A549 (cell line): ENCODE measurements at places on chromosomes 2 and 18.

- peak; percentile 44 for DNase-seq
Measured at GRCh38 chr18:23964282-23965238, 50.0 kb upstream of the TTC39C start.

DNA sequence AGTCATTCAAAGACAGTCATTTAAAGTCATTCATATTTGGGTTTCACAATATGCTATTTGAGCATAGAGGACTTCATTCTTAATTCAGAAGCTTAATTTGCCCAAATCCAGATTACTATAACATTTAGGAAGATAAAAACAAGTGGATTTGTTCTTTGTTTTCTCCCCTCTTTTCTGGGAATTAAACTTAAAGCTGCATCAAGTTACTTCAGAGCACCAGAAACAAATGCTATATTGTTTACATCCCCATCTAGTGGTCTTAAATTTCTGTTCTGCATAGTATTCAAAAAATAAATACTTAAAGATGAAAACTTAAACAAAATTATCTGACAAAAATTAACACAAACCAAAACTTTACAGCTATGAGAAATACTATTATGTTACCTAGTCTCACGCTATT, 34.7 kb upstream of the MARCHF7 start:
- DNase-seq: no peak

DNA sequence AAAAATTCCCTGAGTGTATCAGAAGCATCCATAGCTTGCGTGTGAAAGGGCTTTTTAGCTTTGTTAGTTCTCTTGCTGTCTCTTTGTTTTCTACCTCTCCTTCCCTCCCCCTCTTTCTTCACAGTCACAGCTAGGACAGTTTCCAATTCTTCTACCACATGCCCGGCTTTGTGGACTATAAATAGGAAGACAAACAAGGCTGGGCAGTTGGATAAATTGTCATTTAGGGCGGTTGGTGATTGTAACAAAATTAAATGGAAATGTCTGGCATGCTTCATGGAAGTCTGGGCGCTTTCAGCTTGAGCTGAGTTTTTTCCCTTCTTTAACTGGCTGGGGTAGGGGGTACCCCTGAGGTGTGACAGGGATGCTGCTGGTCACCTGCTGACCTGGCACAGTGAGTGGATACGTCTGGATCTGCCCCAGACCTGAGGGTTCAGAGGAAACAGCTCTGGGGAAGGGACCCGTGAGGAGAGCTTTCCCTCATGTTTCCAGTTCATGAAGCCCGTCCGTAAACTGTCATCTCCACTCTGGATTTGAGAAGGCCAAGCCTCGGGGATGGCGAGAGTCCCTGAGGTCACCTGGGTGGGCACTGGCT, 29.0 kb upstream of the GIGYF2 start:
- DNase-seq: no peak

DNA sequence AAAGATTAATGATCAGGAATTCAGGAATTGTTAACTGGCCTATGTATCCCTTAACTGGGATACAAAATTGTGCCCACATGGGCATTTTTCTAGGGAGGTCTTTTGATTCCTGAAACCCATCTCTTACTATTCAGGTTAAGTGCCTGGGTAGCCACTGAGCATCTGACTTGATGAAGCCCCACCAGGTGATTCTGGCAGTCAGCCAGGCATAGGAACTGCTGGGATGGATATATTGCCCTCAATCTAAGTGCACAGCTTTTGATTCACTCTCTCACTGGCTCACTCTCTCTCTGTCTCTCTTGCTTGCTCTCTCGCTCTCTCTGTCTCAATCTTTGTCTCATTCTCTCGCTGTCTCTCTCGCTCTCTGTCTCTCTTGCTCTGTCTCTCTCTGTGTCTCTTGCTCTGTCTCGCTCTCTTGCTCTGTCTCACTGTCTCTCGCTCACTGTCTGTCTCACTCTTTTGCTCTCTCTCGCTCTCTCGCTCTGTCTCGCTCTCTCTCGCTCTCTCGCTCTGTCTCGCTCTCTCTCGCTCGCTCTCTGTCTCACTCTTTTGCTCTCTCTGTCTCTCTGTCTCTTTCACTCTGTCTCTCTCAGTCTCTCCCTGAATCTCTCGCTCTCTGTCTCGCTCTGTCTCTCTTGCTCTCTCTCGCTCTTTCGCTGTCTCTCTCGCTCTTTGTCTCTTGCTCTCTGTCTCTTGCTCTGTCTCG, 22.3 kb downstream of the INPP1 start:
- DNase-seq: no peak

DNA sequence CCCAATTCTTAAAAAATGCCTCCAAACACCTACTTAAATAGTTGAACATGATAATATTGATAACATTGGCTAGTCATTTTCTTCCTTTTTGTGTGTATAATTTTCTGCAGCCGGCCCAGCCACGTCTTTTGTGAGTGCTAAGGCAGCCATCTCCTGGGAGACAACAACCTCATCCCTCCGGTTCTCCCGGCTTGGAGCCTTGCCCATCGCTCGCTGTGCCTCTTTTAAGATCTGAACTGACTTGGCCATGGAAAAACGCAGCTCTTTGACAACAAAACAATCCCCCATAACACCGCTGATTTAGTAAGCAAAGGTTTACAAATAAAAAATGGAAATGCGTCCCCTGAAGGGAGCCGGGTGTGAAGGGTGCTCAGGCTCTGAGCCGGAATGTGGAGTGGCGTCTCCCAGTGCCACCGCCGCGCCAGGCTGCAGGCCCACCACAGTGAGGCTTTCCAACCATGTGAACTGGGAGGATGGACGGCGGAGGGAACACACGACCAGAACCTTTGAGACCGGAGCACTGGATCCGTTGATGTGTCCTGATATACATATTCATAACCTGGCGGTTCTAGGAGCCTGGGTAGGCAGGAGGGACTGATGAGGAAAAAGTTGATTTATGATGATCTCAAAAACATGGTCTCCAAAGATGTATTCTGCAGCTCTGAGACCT, 87.4 kb downstream of the SMIM21 start:
- no peak for DNase-seq

GRCh38 chr18:37335409-37335736, 230.2 kb downstream of the CELF4 start:
- peak; percentile 9 for DNase-seq
